Activated CD8-positive, alpha-beta memory T cell treated with anti-CD3 and anti-CD28 coated beads for 36 hours (primary cell): ENCODE measurements at places on chromosomes 2 and 18. TPM values are rescaled to one million over a fixed set of nuclear protein-coding genes. Genes with fewer than 3 reads are reported as not detected.

The VWC2L gene
- not detected for total RNA-seq

The ATOH8 gene
- total RNA-seq = not detected

The APOB gene
- total RNA-seq = not detected

The RAB27B gene
- total RNA-seq = 0.42 TPM

The HOXD11 gene
- total RNA-seq = not detected
